ENCODE measurements at places on chromosomes 13 and 19. TPM values are rescaled to one million over a fixed set of nuclear protein-coding genes. Genes with fewer than 3 reads are reported as not detected.

Gene CAPNS1
- 335 TPM for total RNA-seq

DNA sequence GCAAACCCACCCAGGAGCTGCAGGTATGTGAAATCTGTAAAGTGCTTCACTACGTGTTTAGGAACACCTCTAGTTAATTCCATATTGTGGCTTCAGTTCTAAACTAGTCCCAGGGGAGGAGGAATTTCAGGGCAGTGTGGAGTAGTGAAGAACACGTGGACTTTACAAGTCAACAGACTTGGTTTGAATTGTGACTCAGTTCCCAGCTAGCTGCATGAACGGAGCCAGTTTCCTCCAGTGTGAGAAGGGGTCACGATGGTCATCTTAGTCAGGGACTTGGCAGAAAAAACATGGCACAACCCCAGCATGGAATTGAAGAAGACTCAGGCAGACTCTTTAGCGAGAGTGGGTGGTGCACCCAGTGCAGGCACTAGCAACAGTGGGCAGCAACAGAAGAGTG lies 175.7 kb upstream of the UBL3 start:
- H3K36me3 ChIP-seq = no peaks in the 10 kb centered on the region
- peaks cover 2% of the 10 kb centered on the region for H3K27me3 ChIP-seq
- H3K4me3 ChIP-seq = no peak overlapping the region
- H3K27ac ChIP-seq = no peak overlapping the region

GRCh38 chr13:50410921-50411746 lies 395.9 kb downstream of the KCNRG start:
- no peaks in the 10 kb centered on the region for H3K36me3 ChIP-seq
- H3K4me3 ChIP-seq = no peak overlapping the region
- H3K4me1 ChIP-seq = peaks cover 5% of the 10 kb centered on the region
- no peak overlapping the region for H3K27ac ChIP-seq
- H3K27me3 ChIP-seq = peaks cover 23% of the 10 kb centered on the region

GRCh38 chr13:25136880-25137787 lies 35.0 kb downstream of the AMER2 start:
- no peaks in the 10 kb centered on the region for H3K4me1 ChIP-seq
- no peak overlapping the region for H3K27ac ChIP-seq
- H3K4me3 ChIP-seq = no peak overlapping the region
- no peaks in the 10 kb centered on the region for H3K36me3 ChIP-seq
- no peak for DNase-seq
- peaks cover 19% of the 10 kb centered on the region for H3K27me3 ChIP-seq
